ENCODE measurements at places on chromosomes 16 and 17.

DNA sequence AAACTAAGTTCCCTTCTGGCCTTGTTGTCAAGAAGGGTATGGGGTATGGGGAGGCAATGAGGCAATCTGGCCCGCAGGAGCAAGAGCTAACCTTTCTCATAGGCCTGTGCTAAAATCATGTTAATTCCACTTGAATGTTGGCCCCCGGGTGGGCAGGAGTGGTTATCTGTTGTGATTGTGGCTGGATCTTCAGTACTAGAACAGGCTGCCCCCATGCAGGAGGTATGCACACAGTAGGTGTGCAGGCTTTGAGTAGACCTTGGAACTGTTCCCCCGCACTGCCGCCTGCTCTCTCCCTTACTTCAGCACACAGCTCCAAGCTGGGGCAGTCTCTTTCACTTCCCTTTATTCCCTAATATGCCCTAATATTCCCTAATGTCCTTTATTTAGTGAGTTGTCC lies 52.4 kb upstream of the TANGO6 start:
- no peak for DNase-seq

DNA sequence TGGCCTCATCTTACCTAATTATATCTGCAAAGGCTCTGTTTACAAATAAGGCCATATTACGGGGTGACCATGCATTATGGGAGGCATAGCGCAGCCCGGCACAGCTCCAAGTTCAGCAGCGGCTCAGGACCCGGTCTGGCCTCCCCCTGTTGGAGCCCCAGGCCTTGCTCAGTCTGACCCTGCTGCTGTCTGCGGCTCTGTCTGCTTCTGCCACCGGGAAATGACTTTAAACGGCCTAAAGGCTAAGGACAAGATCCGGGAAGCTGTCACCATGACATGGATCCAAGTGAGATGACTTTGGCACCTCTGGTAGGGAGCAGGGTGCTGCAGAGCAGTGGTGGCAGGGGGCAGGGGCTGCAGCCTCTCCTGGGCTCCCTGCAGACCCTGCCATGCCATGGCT lies 140.6 kb upstream of the GSE1 start:
- no peak for DNase-seq

DNA sequence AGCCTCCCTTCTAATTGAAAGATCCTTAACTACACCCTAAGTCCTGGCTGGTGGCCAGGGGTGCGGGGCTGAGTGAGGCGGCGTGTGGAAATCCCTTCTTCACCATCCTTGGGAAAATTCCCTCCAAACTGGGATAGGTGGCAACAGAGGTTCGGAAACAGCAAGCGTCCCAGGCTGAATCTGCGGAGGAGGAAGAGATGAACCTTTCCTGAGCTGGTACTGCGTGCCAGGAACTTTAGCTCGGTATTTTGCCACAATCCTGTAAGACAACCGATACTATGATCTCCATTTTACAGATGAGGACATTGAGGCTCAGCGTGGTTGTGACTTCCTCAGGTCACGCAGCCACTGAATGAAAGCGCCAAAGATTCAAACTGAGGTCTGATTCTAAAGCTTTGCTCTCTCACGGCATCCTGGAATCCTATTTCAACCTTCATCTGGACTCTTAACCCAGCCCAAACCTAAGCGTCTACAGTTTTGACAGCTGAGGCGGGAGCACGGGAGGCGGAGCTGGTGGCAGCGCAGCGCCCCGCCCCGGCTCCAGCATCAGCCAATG lies 583 bp upstream of the CYLD start:
- no peak for DNase-seq

DNA sequence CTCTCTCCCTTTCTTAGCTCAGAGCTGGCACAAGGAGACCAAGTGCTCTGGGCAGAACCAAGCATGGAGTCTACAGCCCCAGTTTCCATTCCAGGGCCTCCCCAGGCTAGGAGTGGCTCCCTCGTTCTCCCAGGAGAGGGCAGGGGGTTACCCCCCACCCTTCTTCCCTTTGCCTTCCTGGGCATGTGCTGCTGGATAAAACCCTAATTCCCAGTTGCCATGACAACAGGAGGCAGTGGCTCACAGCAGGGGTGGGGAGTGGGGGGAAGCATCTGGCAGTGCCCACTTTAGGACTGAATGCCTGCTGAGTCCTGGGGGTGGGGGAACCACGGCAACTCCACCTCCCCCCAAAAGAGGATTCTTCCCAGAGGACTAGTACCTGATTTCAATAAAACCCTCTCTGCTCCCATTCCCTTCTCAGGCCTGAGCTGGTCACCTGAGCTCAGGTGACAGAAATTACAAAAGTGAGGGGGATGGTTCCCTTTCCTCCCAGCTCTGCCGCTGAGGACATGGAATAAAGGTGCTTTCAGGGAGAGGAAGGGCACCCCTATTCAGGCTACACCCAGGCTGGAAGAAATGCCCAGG lies 1.8 kb downstream of the MPP2 start:
- no peak for DNase-seq

DNA sequence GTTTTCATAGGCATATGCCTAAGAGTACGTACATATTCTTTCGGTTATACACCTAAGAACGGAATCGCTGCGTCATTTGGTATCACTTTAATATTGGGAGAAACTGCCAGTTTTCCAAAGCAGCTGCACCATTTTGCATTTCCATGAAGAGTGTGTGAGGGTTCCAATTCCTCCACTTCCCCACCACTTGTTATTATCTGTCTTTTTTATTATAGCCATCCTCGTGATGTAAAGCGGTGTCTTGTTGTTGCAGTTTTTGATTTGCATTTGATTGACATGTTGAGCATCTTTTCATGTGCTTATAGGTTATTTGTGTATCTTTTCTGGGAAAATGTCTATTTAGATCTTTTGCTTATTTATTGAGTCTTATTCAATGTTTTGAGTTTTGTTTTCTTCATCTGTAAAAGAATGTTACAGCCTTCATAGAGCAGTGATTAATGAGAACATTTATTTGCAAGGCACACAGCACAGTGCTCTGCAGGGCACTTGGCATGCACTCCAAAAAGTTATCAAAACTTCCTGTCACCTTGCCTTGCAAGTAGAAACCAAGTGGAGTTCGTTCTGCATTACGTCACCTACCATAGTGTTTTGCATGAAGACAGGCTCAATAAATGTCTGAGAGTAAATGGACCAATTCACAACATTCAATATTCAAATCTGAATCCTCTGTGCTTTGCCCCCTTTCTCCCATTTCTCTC lies 26.6 kb upstream of the ST6GALNAC1 start:
- no peak for DNase-seq

DNA sequence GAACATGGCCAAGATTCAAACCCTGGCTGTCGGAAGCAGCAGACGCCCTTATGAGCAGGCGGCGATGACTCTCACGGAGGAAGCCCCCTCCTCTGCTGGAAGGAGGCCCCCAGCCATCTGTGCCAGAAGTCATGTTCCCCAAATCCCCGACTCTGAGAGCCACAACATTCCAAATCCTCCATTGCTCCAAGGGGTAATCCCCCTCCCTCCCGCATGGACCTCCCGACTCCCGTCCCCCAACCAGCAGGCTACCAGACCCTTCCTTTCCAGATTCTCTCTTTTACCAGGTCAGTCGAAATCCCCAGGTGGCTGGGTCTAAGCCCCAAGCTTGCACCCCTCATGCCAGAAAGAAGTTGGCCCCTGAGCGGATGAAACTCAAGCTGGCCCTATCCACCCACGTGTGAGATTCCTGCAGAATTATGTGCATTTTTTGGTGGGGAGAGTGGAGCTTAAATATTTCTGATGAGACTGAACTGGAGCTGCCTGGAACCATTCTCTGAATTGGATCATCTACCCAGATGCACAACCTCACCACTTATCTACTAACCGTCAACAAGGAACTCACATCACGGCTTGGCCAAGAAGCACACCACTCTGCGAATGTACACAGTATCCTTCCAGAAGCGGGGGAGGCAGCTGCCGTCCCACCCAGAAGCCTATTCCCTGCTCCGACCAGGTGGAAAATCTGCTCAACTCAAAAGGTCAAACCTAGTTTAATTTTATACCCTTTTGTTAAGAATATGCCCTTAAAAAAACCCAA lies 283.5 kb downstream of the C16orf95 start:
- no peak for DNase-seq

DNA sequence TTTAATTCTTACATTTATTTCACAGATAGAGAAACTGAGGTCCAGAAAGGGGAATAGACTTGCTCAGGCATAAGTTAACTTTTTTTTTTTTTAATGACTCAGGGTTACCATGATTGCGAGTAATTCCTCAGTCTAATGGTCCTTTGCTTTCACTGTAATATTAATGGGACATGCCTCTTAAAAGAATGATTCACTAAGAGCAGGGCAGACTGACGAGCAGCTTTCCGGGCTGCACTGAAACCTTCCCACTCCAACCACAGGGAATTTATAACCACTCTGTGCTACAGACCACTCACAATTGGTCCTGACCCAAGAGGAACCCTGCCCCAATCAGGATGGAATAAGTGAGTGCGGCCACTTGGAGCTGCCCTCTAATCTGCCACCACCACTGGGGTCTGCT lies 5.7 kb downstream of the HOXB2 start:
- DNase-seq = no peak

DNA sequence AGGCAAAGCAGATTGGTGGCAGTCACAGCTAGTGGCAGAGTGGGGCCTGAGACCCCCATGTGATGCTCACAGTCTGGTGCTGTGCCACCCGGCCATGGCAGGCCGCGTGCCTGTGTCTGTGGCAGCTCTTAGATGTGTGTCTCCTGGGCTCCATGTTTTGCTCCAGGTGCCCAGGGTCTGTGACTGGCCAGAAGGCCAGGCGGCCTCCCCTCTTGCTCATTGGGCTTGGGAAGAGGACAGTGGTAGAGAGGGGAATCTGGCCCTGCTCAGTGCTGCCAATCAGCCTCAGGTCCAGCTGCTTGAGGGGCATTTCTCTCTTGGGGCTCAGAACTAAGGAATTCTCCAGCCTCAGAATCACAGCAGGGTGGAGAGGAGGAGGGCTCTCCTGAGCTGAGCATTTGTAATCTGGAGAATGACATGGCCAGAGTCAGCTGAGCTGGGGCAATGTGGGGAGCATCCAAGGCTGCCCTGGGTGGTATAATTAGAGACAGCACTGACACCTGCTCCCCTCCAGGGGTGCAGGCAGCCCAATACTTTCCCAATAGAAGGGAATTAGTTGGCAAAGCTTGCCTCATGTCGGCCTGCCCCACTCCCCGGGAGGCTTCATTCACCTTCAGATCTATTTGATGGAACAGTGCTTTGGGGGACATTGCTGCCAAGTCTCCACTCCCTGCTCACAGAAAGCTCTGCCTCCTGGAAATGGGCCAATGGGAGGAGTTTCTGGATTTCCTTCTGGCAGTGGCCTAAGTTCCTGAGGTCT lies 2.7 kb upstream of the LASP1NB start:
- DNase-seq = no peak

DNA sequence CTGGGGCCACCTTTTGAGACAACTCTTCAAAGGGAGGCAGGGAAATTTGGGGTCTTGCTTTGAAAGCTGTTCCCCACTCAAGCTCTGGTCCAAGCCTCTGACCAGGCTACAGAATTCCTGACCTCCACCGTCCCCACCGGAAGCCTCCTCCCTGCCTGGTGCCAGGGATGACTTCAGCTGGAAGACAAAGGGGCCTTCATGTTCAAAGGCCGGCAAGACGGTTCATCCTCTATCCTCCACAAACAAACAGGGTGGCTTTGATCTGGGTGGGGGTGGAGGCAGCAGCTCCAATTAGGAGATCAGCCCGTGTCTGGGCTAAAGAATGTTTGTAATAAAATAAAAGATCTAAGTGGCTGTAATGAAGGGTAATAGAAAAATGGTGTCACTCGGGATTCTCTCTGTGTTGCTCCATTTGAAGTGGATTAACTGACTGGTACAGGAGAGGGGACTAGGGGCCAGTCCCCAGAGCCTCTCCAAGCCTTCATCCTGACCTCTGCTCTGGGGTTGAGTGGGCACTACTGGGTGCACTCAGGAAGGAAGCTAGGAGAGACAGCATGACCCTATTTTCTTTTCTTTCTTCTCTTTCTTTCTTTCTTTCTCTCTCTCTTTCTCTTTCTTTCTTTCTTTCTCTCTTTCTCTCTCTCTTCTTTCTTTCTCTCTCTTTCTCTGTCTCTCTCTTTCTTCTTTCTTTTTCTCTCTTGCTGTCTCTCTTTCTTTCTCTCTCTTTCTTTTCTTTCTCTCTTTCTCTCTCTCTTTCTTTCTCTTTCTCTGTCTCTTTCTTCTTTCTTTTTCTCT lies 27.5 kb upstream of the NKD1 start:
- DNase-seq = no peak

DNA sequence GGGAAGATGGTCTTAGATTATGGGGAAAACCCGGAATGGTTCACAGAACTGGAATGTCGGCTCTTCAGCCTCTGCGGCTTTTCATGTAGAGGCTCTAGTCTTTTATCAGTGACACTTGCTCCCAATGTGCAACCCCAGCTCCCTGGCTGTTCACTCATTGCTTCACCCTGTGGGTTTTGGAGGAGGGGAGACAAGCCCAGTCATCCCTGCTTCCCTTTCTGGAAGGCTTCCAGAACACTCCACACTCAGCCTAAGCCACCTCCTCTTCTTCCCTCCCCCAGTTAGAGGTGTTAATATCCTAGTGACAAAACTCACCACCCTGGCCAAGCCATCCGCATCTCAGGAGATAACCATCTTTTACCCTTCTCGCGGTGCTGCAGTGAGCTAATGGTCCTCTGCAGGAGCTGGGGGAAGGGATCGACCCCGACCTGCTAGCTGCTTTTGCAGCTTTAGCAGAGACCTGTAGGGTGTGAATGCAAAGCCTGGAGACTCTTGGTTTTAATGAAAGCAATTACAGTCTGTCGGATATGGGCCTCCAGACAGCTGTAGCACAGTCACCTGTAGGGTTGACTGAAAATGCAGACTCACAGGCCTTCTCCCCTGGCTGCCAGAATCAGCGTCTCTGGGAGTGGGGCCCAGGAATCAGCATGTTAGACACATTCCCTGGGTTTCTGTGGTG lies 24.3 kb upstream of the LASP1NB start:
- DNase-seq = no peak

- DNase-seq = no peak
These were observed 173.8 kb downstream of the C16orf78 start for GRCh38 chr16:49547448-49547847.

DNA sequence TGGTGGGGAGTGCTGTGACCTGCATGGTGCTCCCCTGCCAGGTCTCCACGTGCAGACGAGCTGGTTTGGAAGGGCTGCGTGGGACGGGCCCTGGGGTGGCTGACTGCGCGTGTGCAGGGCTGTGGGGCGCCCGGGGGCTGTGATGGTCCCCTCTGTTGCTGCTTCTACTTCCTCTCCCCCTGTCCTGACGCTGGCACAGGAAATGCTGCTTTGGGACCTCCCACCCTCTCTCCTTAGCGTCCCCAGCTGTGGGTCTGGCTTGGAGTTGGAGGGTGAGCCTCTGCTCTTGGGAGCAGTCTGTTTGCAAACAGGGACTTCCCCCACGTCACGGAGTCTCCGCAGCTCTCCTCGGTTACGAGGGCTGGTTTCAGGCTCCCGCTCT lies 35.2 kb downstream of the TSC2 start:
- no peak for DNase-seq

GRCh38 chr16:72749091-72749490 lies 298.8 kb downstream of the ZFHX3 start:
- DNase-seq = no peak

GRCh38 chr17:47470836-47471235 lies 60.1 kb upstream of the NPEPPS start:
- no peak for DNase-seq

GRCh38 chr17:46868689-46869187 lies 17.4 kb downstream of the WNT9B start:
- DNase-seq = no peak
